Stimulated activated CD8-positive, alpha-beta memory T cell treated with anti-CD3 and anti-CD28 coated beads, Interleukin-15, amount 100 ng/mL, for 4 hours (primary cell): ENCODE measurements at places on chromosomes 5 and 9.

GRCh38 chr5:90930756-90931431 lies 372.3 kb downstream of the ADGRV1 start:
- no peak for DNase-seq

DNA sequence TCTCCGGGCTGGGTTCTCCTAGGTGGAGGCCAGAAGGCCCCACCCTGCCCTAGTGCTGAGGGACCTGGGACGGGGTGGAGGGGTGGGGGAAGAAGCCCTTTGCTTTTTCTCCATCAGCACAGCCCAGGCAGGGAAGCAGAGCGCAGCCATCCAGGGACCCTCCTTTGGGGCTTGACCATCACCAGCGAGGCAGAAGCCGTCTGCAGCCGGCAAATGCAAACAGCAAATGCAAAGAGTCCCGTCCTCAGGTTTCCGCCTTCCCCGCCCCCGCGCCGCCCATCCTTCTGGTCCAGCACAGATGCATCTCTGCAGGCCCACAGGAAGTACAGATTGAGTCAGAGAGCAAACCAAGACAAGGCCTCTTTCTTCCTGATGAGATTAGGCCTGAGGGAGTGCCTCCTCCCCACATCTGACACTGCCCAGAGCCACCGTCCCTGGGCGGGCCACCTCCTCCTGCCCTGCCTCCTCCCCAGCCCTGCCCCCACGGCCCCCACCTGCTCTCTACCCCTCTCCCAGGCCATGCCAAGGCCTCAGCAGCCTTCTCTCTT lies 23.4 kb downstream of the CORO2A start:
- DNase-seq: no peak

DNA sequence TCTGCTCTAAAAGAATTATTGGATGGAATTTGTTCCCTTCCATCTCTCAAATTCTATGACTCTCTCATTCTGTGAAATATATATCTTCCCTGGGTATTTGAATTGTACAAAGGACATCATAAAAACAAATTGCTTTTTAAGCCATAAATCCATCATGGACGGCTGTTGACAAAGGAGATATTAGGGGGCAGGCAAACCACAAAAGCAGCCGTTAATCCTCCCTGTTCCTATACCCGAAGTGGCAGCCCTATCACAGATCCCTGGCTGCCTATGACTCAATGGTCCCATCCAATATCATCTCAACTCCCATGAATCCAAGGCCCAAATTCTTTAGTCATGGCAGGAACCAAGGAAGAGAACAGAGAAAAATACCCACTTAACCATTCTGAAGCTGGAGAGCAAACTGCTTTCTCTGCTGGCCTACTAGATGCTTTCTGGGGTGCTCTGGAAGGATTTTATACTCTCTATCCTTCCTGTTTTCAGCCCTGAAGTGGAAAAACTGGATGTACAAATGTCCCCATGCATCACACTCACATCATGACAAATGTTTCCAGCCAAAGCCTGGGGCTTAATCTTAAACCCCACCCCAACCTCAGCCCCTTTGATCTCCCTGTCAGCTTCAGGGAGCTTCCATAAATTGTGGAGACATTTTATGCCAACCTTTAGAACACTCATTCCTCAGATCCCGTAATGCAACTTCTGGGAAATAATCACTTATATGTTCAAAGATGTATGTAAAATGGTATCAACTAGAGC lies 59.5 kb downstream of the FAM114A2 start:
- no peak for DNase-seq

DNA sequence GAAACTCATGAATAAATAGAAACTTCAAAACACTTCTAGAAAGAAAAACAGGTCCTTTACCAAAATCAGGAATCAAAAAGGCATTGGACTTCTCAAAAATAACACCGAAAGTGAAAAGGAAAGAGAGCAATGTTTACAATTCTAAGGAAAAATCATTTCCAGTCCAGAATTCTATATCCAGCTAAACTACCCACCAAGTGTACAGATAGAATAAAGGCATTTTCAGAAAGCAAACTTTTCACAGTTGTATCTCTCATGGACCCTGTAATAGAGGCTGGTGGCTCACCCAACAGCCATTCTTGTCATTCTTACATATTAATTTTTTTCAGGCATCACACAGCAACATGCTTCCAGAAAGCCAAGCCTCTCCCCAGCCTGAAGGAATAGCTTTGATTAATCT lies 63.7 kb downstream of the FOXD1 start:
- DNase-seq: no peak

GRCh38 chr5:58444805-58445204 lies 15.1 kb downstream of the PLK2 start:
- no peak for DNase-seq

GRCh38 chr9:21228122-21228521 lies at the start of gene IFNA17:
Gene IFNA17, minus strand, starts transcription at chr9:21228222. Its CDS starts 49 bp downstream, at chr9:21228173.
- DNase-seq: no peak

DNA sequence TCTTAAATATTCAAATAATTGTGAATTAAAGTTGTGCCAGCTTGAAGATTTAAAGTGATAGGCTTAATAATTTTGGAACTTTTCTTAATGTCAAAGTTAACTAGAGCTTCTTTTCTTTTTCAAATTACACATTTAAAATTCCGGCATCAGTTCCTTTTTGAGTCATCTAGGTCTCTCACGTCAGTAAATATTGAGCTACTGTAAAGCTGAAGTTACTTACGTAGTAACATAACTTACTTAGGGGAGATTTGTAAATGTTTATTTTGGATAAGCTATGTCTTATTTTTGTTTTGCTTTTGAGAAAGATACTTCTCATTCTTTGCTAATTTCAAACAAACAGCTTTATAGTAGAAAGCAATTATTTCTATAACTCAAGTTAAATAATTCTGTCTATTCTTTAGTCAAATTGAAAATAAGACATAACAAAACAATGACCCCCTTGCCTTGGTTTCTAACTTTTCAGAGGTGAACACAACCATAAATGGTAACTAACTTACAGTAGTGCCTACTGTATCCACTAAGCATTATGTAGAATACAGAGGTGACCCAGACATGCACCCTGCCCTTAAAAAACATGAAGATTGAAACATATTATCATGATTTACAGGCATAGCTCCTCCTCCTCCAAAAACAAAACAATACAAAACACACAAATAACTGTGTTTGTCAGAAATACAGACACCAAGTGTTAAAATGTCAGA lies 29.8 kb downstream of the CD274 start:
- no peak for DNase-seq

DNA sequence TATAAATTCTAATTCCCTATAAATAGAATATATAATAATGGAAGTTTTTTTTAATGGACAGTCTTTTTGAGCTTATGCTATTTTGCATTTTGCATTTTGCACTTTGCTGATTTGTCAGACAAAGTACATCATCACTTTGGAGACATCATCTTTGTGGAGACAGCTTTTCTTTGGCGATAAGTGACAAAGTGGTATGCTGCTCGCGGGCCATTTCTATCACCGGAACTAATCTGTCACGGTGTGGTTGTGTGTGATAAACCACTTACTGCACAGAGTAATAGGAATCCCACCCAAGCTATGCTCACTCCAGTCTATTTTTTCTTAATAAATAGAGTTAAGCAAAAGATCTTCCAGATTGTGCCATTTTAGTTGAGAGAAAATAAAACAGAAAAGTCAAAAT lies 133.1 kb downstream of the MACIR start:
- no peak for DNase-seq
